Activated T-helper 1 cell treated with anti-CD3 and anti-CD28 coated beads, Interleukin-12 subunit alpha, Interleukin-12 subunit beta, Interleukin-2, Interleukin-4 antibody, amounts not matched to agents 30 ng/mL and 10 ng/mL and 1 ng/mL, durations not matched to agents 14 hours and 24 hours and 36 hours (primary cell): ENCODE measurements at places on chromosomes 11 and 22. TPM values are rescaled to one million over a fixed set of nuclear protein-coding genes. Genes with fewer than 3 reads are reported as not detected.

DNA sequence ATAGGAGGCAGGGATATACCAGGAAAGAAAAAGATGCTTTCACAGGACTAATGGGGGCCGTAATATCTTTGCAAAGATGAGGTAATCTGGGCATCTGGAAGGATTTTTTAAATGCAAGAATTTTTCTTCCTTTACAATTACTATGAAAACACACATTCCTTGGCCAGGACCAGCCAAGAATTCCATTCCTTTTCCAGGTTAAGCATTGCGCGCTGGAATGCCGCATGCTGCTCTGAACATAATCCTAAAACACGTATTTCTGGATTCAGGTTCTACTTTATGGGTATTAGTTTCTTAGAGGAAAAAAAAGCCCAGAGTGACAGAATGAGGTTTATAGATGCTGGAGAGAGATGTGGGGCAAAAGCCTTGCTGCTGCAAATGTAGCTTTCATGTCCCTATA lies 99.4 kb upstream of the SORL1-AS1 start:
- no peak for DNase-seq
- peaks cover 45% of the 10 kb centered on the region for H3K36me3 ChIP-seq
- H3K27ac ChIP-seq = no peak overlapping the region
- no peak overlapping the region for H3K4me3 ChIP-seq

DNA sequence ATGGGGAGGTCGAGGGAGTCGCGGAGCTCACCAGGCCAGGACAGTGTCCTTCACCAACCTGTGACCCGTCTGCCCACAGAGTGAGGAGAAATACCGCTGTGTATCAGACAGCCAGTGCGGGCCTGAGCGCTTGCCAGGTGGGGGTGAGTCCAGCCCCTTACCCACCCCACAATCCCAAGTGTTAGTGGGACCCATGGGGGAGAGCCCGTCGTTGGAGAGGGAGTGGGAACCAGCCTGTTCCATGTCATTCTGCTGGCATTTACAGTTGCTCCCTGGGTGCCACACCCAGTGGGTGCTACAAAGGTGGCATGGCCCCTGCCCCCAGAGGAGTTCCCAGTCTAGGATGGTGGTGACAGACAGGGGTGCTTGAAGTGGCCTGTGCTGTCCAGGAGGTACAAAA lies 9.2 kb downstream of the P2RX3 start:
- DNase-seq = no peak
- peaks cover 8% of the 10 kb centered on the region for H3K27me3 ChIP-seq
- H3K4me3 ChIP-seq = no peak overlapping the region
- peaks cover 13% of the 10 kb centered on the region for H3K4me1 ChIP-seq
- H3K36me3 ChIP-seq = no peaks in the 10 kb centered on the region
- H3K27ac ChIP-seq = no peak overlapping the region

The CDC42EP1 gene
- total RNA-seq = 1.1 and 1.5 TPM in 2 replicates

DNA sequence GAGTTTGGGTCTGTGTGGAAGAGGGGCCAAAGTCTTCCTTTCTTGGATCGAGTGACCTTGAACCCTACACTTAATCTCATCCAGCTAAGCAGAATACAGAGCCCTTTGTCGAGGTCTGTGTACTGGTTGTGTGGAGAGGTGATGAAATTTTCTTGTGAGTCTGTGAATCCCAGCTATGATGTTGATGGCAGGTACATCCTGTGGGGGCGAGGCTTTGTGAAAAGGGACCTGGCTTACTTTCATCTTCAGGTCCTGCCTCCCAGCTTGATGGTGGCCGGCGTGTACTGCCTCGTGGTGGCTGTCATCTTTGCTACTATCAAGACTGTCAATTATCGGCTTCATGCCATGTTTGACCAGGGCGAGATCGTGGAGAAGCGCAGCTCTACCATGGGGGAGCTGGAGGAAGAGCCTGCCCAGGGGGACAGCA lies 1.0 kb downstream of the PCNX3 start:
- H3K27ac ChIP-seq = peak overlapping the region; percentile 83
- peaks cover 32% of the 10 kb centered on the region for H3K36me3 ChIP-seq
- peaks cover 18% of the 10 kb centered on the region for H3K4me1 ChIP-seq
- H3K27me3 ChIP-seq = no peaks in the 10 kb centered on the region

DNA sequence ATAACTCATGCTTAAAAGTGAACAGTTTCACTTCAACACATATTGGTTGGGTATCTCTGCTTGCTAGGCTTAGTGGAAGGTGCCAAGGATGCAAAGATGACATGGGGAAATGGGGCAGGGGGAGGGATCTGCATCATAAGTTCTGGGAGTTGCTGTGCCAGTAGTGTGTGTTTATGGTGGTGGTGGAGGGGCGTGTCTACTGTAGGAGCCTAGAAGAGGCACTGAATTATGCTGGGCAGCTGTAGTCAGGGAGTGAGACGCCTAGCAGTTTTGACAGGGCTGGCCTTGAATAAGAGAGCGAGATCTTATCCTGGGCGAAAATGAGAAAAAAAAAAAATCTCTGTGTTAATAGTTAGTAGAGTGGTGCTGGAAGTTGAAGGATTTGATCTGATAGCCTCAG lies 3.0 kb downstream of the ELMOD1 start:
- H3K27ac ChIP-seq = no peak overlapping the region
- H3K27me3 ChIP-seq = peaks cover 70% of the 10 kb centered on the region
- no peak for DNase-seq
- H3K4me1 ChIP-seq = peaks cover 26% of the 10 kb centered on the region
- no peak overlapping the region for H3K4me3 ChIP-seq
- H3K36me3 ChIP-seq = peaks cover 3% of the 10 kb centered on the region

GRCh38 chr22:50313021-50313420 lies 5.6 kb upstream of the PLXNB2 start:
- H3K27ac ChIP-seq = no peak overlapping the region
- peaks cover 7% of the 10 kb centered on the region for H3K27me3 ChIP-seq
- H3K4me1 ChIP-seq = peaks cover 8% of the 10 kb centered on the region
- no peak overlapping the region for H3K4me3 ChIP-seq
- H3K36me3 ChIP-seq = no peaks in the 10 kb centered on the region
- no peak for DNase-seq

- H3K36me3 ChIP-seq = no peaks in the 10 kb centered on the region
- no peak for DNase-seq
- H3K4me3 ChIP-seq = no peak overlapping the region
- H3K27ac ChIP-seq = no peak overlapping the region
- H3K4me1 ChIP-seq = no peaks in the 10 kb centered on the region
These were observed 46.3 kb downstream of the RBX1 start for GRCh38 chr22:40997520-40997919.

- peaks cover 9% of the 10 kb centered on the region for H3K27me3 ChIP-seq
- DNase-seq = no peak
- H3K27ac ChIP-seq = no peak overlapping the region
- no peaks in the 10 kb centered on the region for H3K4me1 ChIP-seq
- H3K4me3 ChIP-seq = no peak overlapping the region
- no peaks in the 10 kb centered on the region for H3K36me3 ChIP-seq
These were observed 16.3 kb downstream of the HTR3A start for GRCh38 chr11:113991170-113991569.

DNA sequence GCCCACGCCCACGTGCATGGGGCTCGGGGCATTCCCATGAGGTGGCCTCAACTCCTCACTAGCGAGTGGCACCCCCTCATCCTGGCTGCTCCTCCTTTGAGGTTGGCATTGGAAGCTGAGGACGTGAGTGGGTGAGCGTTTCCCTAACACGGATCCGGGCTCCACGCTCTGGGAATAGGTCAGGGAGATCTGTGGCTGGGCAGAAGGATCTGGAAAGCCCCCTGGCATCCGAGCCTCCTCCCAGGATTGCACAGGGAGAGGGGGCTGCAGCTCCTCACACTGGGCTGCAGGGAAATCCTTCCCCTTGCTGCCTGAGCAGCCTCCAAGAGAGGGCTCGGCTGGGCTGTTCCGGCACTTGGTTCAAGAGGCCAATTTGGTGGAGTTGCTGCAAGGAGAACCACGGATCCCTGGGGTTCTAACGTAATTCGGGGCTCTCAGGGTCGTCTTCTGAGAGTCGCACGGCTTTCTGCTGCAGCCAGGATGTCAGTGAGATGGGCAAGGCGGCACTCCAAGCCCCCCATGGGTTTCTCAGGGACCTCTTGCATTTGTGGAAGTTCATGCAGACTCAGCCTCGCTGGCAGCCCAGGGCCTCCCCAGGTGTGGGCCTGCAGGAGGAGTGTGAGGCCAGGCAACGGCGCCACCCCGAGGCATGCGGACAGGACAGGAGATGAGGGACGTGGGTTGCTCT lies 1119.0 kb downstream of the BRD1 start:
- no peaks in the 10 kb centered on the region for H3K4me1 ChIP-seq
- no peak overlapping the region for H3K27ac ChIP-seq
- no peak for DNase-seq
- H3K4me3 ChIP-seq = no peak overlapping the region
- no peaks in the 10 kb centered on the region for H3K27me3 ChIP-seq

DNA sequence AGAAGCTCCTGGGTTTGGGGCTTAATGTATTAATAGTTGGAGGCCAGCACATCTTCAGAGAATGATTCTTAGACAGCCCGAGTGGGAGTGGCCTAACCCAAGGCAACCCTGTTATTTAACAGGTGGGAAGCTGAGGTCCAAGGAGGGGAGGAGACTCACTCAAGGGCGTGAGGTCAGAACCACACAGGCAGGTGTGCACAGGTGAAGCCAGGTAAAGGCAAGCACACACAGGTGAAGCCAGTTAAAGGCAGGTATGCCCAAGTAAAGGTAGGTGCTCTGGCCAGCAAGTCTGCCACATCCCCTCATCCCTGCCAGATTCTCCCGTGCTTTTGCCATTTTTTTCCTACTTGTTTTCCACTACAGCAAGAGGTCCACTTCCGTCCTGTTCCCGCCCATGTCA lies 2.9 kb upstream of the SHANK2 start:
- no peaks in the 10 kb centered on the region for H3K4me1 ChIP-seq
- H3K27me3 ChIP-seq = peaks cover 32% of the 10 kb centered on the region
- H3K36me3 ChIP-seq = no peaks in the 10 kb centered on the region
- no peak overlapping the region for H3K4me3 ChIP-seq
- DNase-seq = no peak

GRCh38 chr11:12822392-12823022 lies 148.3 kb downstream of the TEAD1 start:
- peaks cover 41% of the 10 kb centered on the region for H3K27me3 ChIP-seq
- H3K4me1 ChIP-seq = no peaks in the 10 kb centered on the region
- H3K36me3 ChIP-seq = no peaks in the 10 kb centered on the region
- no peak for DNase-seq
- no peak overlapping the region for H3K27ac ChIP-seq

DNA sequence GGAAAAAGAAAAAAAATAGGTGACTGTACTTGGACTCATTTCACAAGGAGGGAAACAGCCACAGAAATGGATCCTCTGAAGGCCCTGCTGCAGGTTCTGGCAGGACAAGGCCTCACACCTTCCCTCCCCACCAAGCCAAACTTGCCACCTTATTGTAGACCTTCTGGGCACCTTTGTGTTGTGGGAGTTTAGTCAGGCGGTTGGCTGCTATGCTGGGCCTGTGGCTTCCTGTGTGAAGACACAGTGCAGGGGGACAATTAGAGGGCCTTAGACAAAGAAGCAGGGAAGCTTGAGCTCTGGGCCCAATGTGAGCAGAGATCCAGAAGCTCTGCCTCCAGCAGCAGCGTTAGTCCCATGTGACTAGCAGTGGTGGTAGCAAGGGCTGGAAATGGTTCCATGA lies 4.2 kb downstream of the RAB1B start:
- peaks cover 27% of the 10 kb centered on the region for H3K4me1 ChIP-seq
- peak overlapping the region; percentile 53 for H3K27ac ChIP-seq
- peak overlapping the region; percentile 50 for H3K4me3 ChIP-seq

GRCh38 chr11:124159481-124159880 lies 23.7 kb upstream of the OR10D3 start:
- no peak overlapping the region for H3K27ac ChIP-seq
- DNase-seq = no peak
- H3K4me3 ChIP-seq = no peak overlapping the region
- no peaks in the 10 kb centered on the region for H3K36me3 ChIP-seq
- H3K4me1 ChIP-seq = no peaks in the 10 kb centered on the region
- peaks cover 6% of the 10 kb centered on the region for H3K27me3 ChIP-seq

- H3K4me3 ChIP-seq = no peak overlapping the region
- H3K36me3 ChIP-seq = no peaks in the 10 kb centered on the region
- DNase-seq = no peak
- no peak overlapping the region for H3K27ac ChIP-seq
- H3K4me1 ChIP-seq = no peaks in the 10 kb centered on the region
These were observed 87.5 kb downstream of the RTL6 start for GRCh38 chr22:44410451-44410991.

DNA sequence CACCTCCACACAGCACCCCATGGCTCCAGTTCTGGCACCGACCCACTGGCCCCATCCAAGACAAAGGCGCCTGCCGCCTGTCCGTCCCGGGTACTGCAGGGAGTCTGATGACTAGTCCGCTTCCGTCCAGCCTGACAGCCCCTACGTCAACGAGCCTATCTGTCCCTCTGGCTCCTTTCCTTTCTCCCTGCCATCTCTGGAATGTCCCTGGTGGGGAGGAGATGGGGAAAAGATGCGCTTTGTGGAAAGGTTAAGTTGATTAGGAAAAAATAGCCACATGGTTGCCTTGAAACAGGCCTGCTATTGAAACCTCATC lies 10.4 kb downstream of the PDGFB start:
- H3K27ac ChIP-seq = no peak overlapping the region
- peaks cover 59% of the 10 kb centered on the region for H3K27me3 ChIP-seq
- no peak for DNase-seq

GRCh38 chr11:126072141-126072741 lies 9.6 kb upstream of the CDON start:
- peaks cover 16% of the 10 kb centered on the region for H3K27me3 ChIP-seq
- H3K4me1 ChIP-seq = no peaks in the 10 kb centered on the region
- no peak overlapping the region for H3K4me3 ChIP-seq
- no peak for DNase-seq

The LPXN gene
- 70.4 and 73.6 TPM in 2 replicates for total RNA-seq

GRCh38 chr11:86760577-86760976 lies 39.8 kb upstream of the PRSS23 start:
- H3K36me3 ChIP-seq = no peaks in the 10 kb centered on the region
- H3K27me3 ChIP-seq = peaks cover 10% of the 10 kb centered on the region
- DNase-seq = no peak
- no peaks in the 10 kb centered on the region for H3K4me1 ChIP-seq

DNA sequence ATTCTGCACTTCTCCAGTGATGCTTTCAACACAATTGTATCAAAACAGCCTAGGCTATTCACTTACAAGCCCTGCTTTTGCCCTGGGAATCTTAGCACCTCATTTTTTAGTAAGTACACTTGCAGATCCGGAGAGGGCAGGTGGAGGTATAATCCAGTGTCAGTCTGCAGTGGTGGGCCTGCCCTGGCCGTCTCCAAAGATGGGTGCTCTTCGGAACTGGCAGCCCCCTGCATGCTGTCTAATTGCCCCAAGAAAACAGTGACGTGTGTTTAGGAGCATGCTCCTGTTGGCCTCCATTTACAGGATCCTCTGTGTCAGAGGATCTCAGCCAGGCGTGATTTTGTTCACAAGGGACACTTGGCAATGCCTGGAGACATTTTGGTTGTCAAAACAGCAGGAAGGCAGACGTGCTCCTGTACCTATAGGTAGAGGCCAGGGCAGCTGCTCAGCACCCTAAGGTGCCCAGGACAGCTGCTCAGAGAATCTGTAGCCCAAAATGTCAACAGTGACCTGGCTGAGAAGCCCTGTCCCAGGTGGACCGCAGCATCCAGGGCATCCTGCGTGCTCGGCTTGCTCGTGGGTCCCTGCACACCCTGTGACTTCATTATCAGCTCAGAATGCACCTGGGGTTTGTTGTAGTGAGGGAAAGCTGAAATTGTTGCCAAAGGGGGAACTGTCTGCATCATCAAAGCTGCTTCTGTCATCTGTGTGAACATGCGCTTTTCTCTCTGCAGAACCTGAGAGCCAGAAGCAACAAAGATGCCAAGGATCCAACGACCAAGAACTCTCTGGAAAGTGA lies 90.7 kb downstream of the BCR start:
- no peak for DNase-seq
- no peak overlapping the region for H3K4me3 ChIP-seq
- peaks cover 12% of the 10 kb centered on the region for H3K36me3 ChIP-seq
- H3K27me3 ChIP-seq = no peaks in the 10 kb centered on the region
